ENCODE measurements at places on chromosomes 7 and 10.

GRCh38 chr10:102009801-102010425, 46.1 kb downstream of the ARMH3 start:
- peak; percentile 71 for DNase-seq

- DNase-seq = no peak
Observed at GRCh38 chr7:9453521-9453920, 1020.1 kb downstream of the NXPH1 start.

GRCh38 chr10:60230892-60231291, 158.8 kb downstream of the ANK3 start:
- no peak for DNase-seq

- no peak for DNase-seq
Observed at GRCh38 chr10:84825330-84825729, 496.9 kb downstream of the CCSER2 start.

- DNase-seq = no peak
Observed at GRCh38 chr10:91838199-91838598, 40.0 kb downstream of the TNKS2 start.

DNA sequence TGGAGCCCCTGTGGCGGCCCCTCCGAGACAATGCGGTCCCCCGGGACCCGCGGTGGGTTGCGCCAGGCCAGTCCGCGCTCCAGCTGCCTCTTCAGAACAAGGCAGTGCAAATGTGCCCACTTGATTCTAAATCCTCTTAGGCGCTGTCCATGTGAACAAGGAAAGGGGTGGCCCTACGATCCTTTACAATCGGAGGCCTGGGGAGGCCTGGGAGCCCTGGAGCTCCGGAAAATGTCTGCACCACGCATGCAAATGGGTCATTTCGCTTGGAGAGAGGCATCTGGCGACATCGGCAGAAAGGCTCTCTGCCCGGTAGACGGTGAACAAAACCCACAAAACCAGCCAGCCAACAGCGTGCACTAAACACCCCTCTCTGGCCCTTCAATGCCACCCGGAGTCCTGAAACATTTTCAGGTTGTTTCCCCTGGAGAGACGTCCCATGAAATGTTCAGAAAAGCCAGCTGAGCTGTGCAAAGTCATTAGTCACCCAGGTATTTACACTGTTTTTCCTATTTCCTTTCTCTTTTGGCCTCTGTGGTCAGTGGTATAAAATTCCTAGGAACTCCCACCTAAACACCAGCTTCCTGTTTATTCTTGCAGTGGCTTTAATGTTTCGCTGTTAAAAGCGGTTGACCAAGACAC, 102.8 kb upstream of the ZNF438 start:
- DNase-seq = no peak

GRCh38 chr7:117227091-117227490, 95.8 kb downstream of the WNT2 start:
- DNase-seq = no peak

DNA sequence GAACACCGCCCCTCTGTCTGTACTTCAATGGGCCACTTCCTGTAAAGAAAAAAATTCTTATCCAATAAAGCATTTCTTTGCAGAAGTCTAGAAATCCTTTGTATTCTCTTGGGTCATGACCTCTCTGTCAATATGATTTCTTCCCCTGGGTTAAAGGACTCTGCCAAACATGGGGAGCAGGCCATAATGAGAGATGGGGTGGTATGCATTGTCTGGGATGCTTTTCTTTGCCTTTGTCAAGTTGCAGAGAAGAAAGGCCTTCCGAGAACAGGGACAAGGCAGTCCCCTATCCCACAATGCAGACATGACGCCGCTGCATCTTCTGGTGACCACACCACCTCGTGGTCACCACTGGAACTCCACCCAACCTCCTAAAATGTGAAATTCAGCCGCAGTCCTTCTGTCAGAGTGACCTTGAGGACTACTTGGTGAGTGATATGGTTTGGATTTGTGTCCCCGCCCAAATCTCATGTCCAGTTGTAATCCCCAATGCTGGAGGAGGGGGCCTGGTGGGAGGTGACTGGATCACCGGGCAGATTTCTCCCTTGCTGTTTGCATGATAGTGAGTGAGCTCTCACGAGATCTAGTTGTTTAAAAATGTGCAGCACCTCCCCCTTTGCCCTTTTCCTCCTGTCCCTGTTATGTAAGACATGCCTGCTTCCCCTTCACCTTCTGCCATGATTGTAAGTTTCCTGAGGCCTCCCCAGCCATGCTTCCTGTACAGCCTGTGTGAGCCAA, 15.2 kb upstream of the FRMPD2 start:
- DNase-seq = no peak

GRCh38 chr10:48523820-48524758, 80.8 kb downstream of the ARHGAP22 start:
- no peak for DNase-seq

GRCh38 chr7:157767506-157768197, 430.8 kb downstream of the DNAJB6 start:
- DNase-seq = no peak

- DNase-seq = no peak
Observed at GRCh38 chr7:142391191-142391992, 133.5 kb upstream of the PRSS58 start.

DNA sequence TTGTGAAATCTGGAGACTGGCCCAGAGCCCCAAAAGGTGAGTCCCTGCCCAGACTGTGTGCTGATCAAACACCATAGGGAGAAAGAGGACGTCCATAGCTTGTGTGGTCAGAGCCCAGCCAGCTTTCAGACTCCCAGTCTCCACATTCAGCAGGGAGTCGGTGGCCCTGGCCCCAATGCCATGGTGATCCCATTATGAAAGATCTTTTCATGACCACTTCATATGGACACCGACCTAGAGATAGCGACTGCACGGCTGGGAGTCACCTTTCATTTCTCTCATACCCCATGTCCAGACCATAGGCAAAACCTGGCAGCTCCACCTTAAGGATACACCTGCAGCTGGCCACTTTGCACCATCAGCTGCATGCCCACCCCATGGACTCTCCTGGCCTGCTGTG, 126.4 kb downstream of the ARHGAP22 start:
- DNase-seq = no peak

GRCh38 chr7:14414274-14414986, 425.0 kb upstream of the ETV1 start:
- no peak for DNase-seq

DNA sequence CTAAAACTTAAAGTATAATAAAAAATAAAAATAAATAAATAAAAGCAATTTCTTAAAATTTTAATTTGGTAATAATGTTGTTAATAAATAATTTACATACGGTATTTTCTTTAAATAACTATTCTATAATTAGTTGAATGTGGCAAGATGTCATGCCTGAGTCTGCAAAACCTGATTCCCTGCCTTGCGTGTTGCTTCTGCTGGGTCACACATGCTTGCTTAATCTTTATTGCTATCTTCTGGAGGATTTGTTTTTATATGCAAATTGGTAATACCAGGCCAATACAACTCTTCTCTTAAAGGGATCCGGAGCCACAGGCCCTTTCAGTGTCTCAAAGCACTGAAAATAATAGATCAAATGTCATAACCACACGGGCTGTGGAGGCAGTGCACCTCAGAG, 59.4 kb upstream of the ABCB5 start:
- DNase-seq = no peak

DNA sequence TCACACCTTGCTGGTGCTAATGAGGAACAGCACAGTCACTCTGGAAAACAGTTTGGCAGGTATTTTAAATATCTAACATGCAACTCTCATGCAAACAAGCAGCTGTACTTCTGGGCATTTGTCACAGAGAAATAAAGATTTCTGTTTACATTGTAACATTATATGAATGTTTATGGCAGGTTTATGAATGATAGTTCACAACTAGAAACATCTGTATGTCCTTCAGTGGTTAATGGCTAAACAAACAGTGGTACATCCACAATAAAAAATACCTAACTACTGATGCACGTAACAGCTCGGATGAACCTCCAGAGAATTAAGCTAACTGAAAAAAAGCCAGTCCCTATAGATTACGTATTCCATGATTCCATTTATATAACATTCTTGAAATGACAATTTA, 109.6 kb downstream of the GPR37 start:
- DNase-seq = no peak

GRCh38 chr10:101630633-101630920, 42.5 kb downstream of the DPCD start:
- DNase-seq = no peak

DNA sequence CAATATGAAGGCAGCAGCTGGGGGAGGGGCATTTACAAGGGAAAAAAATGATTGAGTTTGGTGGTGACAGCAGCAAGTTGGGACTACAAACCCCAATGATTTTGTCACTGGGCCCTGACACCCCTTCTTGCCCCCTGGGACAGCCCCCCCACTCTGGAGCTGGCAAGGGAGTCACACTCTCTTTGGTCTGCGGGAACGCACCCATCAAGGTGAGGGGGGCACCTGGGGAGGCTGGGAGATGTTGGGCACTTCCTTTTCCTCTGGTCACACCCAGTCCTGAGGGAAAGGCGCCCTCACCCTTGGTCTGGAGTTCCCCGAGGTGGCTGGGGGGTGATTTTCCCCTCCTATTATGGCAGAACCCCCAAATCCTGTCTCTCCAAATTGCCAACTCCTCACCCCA, 24.4 kb downstream of the EPHB4 start:
- no peak for DNase-seq

DNA sequence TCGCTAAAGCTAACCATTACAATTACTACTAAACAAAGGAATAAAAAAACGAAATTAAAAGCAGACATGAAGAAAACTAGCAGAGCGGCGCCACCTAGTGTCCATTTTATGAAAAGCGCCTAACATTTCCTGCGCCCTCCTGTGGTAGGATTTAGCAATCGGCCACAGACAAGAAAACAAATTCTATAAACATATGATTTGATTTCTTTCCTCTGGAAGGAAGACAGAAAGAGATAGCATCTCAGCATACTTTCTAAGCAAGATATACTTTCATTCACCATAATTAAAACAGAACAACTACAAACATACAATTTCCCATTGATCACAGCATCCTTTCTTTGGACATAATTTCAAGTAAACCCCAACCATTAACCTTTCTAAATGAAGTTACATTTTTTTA, 337.7 kb upstream of the NPVF start:
- DNase-seq = no peak
